ENCODE measurements at places on chromosomes 1 and 21.

DNA sequence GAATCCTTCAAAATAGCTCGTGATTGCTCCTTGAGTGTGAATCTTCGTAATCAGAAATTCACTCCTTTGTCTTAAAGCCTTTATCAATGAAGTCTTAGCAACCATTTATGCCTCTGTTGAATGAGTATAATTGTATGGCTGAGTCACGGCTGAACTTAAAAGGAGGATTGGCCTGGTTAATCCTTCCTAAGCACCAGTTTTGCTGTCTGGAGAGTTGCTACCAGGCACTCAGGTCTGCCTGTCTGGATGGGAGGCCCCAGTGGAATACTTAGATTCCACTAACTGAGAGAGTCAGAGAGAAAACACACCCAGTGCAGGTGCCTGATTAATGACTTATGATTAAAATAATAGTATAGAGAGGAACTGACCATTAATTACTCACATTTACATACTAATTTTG, 7.6 kb upstream of the HHAT start:
- DNase-seq, result no peak

GRCh38 chr1:51219022-51219421, 17.1 kb upstream of the RNF11 start:
- no peak for DNase-seq

DNA sequence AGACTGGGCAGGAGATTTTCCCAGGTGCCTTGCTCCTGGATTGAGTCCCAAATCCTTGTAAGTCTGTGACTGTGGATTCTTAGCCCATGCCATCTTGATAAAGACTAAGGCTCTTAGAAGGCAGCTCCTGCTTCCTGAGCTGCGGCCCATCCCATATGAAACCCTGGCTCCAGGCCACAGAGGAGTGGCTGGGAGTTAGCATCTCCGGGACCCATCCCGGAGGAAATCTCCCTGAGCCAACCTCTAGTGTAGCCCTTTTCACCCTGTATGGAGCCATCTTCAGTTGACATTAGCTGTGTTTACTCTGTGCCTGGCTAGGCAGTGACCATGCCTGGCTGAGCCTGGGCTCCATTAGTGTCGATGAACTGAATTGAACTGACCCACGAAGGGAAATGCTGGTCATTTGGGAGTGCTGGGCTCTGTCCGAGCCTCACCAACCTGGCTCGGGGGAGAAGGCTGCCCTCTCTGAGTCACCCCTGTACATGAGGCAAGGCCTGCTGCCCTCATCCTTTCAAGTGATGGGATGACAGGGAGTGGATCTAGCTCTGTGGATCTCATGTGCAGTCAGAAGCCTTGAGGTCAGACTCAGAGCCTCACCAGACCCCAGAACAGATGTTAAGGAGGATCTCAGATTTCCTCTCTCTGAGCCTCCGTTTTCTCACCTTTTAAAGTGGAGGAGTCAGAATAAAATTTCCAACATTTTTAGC, 37.5 kb downstream of the LGR6 start:
- DNase-seq, result no peak

DNA sequence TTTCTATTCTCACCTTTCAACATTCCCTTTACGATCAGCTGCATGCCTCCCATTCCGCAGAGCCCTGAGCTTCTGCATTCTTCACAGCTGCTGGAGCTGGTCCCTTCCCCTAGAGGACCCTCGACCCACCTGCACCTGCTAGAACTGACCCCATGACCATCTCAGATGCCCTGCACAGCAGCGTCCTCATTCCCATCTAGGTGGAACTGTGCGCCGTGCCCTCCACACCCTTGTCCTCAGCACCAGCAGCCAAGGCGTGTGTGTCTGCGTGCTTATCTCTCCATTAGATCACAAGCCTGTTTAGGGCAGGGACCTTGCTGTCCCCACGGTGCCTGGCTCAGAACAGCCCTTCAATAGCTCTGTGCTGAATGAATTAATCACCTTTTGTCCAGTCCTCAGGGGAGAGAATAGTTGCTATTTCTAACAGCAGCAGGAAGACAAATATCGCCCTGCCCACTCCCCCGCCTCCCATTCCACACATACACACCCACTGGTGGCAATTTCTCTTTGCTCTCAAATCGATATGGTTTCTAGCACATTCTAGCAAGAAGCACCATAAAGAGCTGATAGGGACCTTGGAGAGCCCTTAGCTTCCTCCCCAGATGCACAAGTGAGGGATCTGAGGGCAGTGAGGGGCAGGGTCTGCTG, 61.7 kb downstream of the KCNN3 start:
- DNase-seq, result no peak

- no peak for DNase-seq
Observed at GRCh38 chr1:218568962-218569550, 223.9 kb downstream of the TGFB2 start.

- no peak for DNase-seq
Observed at GRCh38 chr1:13820456-13820855, 120.5 kb downstream of the PRDM2 start.

DNA sequence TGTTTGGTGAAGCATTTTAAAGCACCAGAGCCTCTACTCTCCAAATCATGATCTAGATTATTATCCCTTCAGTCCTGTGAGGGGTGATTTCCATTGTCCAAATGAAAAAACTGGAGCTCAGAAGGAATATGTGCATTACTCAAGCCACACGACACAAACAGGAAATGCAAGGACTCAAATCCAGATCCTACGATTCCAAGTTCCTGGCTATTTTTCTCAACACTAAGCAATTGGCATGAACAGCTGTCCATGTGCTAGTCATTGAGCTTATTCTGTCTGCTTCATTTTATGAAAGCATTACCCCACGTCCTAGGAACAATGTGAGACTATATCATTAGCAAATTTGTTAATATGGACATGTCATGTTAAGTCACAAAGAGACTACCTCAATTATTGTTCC, 273.1 kb upstream of the LYPLAL1 start:
- no peak for DNase-seq

GRCh38 chr1:89762779-89763648, 57.8 kb upstream of the LRRC8D start:
- DNase-seq, result peak; percentile 72

DNA sequence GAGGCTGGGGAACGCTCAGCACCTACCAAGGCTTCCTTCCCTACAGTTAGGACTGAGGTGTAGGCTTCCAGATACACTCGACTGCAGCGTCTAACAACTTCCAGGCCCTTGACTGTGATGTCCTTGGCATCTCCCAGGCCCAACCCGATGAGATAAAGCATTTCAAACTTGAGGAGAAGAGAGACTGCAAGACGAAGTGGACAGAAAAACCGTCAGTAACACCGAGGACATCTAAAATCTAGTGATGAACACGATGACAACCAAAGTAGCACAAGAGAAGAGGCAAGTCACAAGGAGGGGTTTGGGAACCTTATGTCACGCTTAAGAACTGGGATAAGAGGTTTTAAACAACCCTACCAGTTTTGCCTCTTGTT, 314 bp downstream of the DPH5 start:
- DNase-seq, result no peak

DNA sequence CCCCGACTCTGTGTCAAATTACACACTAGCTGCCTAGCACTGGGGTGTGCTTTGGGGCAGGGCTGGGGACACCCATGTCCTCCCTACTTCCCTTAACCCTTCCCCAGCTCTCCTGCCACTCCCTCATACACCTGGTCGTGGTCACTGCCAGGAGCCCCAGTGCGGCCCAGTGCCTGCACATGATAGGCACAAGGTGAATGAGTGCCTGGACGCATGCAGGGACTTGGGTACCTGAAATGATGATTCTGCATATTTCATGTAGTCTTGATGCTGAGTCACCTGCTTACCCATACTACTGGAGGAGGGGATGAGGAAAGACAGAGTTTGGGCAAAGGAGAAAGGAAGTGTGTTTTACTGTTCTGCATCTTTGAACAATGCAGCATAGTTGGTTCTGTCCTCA, 1.5 kb upstream of the VANGL2 start:
- DNase-seq, result no peak

- no peak for DNase-seq
Observed at GRCh38 chr1:14003552-14003951, 303.6 kb downstream of the PRDM2 start.

DNA sequence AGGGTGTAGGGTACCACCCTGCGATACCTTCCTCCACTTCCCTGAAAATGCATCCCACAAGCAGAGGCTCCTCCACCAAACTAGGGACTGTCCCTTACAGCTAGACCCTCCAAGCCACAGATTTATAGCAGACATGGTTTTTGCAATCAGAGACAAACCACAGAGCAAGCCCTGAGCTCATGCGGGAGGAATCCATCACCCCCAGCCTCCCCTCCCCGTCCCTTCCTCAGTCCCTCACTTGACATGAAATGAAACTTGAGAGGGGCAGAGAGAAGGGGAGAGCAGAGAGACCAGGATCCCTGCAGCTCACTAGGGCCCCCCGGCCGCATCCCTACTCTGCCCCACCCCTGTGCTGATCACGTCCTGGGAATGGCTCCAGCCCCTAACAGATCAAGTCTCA, 94.9 kb downstream of the MRPL37 start:
- no peak for DNase-seq

GRCh38 chr1:230794871-230795605, 47.9 kb downstream of the CAPN9 start:
- DNase-seq, result no peak

DNA sequence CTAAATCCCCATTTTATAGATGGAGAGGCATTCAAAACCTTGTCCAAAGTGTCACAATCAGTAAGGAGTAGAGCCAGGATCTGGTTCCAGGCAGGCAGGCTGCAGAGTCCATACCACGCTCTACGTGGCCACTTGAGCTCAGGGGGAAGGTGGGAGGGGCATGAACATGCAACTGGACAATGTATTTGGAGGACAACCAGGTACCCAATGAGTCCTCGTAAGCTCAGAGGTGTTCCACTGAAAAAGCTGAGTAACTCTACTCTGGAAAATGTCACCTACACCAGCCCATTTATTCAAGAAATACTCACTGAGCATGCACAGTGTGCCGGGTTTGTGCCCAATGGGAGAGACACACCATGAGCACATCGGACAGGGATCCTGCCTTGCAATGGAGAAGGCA, 11.2 kb upstream of the GUCA2B start:
- no peak for DNase-seq

- DNase-seq, result no peak
Observed at GRCh38 chr1:109609881-109610280, 9.5 kb downstream of the GNAT2 start.

- DNase-seq, result no peak
Observed at GRCh38 chr1:178973652-178974101, 52.0 kb upstream of the FAM20B start.

DNA sequence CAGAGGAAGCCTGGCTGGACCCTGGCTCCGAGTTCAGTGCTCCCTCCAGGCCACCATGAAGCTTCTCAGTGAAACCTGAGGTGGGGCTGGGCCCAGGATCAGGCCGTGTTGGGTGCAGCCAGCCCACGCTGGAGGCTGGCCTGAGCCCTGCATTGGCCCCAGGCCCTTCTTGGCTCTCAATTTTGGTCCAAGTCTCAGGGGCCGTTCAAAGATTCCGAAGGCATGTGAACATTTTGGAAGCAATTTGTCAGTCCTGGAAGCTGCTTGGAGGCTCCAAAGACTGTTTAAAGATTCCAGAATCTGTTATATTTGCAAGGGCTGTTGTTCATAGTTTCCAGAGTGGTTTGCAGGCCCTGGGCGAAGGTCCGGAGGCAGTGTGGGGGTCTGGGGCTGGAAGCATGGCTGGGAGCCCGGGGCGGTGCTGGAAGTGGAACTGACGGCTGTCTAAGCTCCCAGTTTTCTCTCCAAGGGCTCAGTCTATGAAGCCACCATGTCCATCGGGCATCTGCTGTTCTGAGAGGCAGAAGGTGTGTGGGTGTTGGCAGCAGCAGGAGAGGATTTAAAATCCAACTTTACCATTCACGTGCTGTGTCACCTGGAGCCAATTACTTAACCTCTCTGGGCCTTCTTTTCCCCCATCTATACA, 104.9 kb downstream of the EPHB2 start:
- no peak for DNase-seq

- DNase-seq, result no peak
Observed at GRCh38 chr1:21596628-21597027, 72.5 kb downstream of the RAP1GAP start.

GRCh38 chr1:61638911-61639605, 85.9 kb downstream of the TM2D1 start:
- DNase-seq, result peak; percentile 60

DNA sequence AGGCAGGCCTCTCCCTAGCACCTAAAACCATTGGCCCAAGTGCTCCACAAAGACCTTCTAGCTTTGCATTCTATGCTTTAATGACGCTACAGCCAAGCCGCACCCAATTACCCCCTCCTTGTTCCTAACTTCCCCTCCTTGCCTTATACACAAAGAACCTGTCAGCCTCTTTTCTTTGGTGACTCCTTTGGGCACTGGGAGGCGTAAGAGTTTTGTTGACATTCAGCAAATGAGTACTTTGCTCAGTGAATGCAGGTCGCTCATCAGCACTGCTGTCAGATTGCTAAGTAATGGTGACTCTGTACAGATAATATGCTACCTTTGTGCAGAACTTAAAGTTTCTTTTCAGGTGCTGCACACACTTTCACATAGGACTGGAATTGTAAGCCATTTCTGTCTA, 187.6 kb upstream of the FAM78B start:
- no peak for DNase-seq

DNA sequence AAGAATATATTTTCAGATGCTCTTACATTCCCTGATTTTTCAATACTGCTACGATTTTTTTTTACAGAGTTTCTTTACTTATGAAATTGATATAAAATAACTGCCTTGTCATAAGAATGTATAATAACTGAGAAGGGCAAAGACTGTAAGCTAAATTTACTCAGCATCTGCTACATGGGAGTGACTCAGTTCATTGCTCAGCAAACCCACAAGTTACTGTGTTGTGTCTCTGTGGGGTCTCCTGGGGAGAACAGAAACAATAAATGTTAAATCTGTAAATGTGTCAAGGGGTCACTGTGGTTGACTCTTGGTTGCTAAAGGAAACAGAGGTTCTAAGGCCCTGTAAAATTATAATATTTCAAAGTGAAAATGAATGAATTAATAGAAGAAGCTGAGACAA, 210.3 kb upstream of the CACYBP start:
- no peak for DNase-seq

GRCh38 chr21:45248893-45249381, 38.8 kb downstream of the POFUT2 start:
- DNase-seq, result peak; percentile 60

DNA sequence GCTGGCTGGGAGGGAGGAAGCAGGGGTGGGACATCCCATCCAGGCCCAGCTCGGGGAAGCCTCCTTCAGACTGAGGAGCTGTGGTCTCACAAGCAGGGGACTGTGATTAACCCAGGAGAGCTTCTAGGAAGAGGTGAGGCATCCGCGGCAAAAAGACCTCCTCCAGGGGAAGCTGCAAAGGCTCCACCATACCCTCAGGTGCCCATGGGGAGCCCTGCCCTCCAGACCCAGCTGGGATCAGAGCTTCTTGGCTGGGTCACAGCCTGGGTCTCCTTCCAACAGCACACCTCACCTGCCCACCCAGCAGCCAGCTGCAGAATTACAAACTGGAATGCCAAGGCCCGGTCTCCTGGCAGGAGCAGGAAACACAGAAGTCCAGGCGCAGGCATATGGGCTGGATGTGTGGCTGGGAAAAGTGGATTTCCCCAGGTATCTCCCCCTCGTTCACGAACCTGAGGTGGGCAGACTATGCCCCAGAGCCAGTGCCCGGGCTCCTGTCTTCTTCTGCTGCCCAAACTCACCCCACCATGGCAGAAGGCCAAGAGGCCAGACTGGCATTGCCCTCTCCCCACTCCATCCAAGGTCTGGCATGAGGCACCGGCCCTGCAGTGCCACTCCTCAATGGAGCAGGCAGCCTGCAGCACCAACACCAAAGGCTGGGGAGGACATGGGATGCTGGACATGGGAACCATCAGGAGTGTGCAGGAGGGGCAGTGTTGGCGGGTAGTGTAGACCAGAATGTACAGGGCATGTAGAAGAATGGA, 15.4 kb upstream of the ARF1 start:
- DNase-seq, result no peak
